ENCODE measurements at places on chromosomes 4 and X. TPM values are rescaled to one million over a fixed set of nuclear protein-coding genes. Genes with fewer than 3 reads are reported as not detected.

DNA sequence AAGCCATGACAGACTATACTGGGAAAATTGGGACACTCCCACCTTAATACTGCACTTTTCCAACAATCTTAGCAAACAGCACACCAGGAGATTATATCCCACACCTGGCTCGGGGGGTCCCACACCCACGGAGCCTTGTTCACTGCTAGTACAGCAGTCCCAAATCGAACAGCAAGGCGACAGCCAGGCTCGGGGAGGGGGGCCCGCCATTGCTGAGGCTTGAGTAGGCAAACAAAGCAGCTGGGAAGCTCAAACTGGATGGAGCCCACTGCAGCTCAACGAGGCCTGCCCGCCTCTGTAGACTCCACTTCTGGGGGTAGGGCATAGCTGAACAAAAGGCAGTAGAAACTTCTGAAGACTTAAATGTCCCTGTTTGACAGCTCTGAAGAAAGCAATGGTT is 118.3 kb downstream of the MAGEB5 start:
- DNase-seq = no peak

- DNase-seq = peak; percentile 82
Measured at GRCh38 chrX:153947009-153947769, 2.7 kb upstream of the RENBP start.

GRCh38 chr4:153318696-153319320 is 25.7 kb upstream of the MND1 start:
- peak; percentile 31 for DNase-seq

- no peak for DNase-seq
Measured at GRCh38 chrX:154022108-154022507, 2.4 kb upstream of the IRAK1 start.

DNA sequence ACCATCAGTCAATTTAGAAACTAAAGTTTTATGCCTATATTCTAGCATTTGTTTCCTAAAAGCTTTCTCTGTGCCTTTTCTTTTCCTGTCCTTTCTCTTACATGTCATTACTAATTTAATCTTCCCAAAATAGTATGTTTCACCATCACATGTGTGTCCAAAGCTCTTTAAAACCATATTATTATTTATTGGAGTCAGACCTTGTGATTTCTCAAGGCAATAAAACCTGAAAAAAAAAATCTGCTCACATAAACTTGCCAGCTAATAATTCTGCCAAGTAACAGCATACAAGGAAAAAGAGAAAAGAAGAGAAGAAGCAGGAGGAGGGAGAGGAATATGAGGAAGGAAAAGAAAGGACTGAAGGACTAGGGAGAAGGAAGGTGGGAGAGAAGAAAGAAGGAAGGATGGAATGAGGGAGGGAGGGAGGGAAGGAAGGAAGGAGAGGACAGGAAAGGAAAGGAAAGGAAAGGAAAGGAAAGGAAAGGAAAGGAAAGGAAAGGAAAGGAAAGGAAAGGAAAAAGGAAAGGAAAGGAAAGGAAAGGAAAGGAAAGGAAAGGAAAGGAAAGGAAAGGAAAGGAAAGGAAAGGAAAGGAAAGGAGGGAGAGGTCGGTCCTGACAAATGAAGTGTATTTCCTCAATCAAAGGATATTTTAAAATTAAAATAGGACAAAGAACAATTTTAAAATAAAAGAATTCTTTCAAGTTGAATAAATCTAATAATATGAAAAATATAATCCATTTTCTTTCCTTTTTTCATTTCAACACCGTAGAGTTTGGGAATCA is 57.4 kb downstream of the ANTXR2 start:
- DNase-seq = no peak

- no peak for DNase-seq
Measured at GRCh38 chr4:125641611-125642010, 326.9 kb downstream of the FAT4 start.

- DNase-seq = no peak
Measured at GRCh38 chr4:165368114-165368513, 10.7 kb upstream of the CPE start.

- DNase-seq = no peak
Measured at GRCh38 chr4:102610007-102610406, 108.8 kb downstream of the NFKB1 start.

DNA sequence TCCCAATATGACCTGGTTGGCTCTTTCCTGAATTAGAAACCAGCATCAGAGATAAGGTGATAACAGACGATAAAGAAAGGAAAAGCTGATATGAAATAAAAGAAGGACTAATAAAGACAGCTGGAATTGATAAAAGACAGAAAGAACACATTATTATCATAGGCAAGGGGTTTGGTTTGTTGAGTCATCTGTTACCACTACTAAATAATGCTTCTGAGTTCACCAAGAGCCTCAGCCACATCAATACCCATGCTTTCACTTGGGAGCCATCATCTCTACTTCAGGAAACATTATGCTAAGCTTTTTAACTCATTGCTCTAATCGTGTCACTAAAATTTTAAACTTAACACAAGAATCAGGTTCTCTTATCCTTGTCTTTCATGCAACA is 27.6 kb downstream of the ANXA5 start:
- no peak for DNase-seq

DNA sequence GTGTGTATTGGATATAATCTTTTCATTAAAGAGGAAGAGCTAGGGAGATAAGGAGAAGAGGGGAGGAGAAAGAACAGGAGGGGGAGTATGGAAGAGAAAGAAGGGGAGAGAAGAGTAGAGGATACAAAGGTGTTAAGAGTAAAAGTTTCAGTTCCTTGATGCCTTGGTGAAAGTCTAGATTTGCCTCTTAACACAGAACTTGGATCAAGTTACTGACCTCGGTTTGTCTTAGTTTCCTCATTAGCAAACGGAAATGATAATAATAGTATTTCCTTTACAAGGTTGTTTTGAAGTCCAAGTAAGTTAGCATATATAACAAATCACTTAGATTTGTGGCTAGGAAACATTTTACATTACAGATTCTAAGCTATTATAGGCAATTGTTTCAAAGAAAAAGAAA is 287.1 kb downstream of the PPARGC1A start:
- DNase-seq = no peak

GRCh38 chr4:53067125-53067802 is 205.1 kb downstream of the RASL11B start:
- DNase-seq = no peak

DNA sequence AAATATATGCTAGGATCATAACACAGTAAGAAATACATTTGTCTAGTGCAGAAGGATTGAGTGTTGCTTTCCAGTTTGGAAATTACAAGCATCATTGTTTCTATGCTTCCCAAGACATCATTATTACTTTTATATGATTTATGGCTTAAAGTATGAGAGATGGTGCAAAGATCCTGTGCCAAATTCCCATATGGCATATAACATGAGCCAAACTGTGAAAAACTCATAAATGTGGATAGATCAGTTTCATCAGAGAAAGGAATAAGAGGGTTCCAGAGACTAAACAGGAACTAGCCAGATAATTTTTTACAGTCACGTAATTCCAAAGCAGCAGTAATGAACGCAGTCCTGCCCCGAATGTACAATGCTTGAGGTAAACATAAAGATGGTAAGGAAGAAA is 126.3 kb downstream of the PRDM5 start:
- no peak for DNase-seq

GRCh38 chrX:133786382-133786781 is 199.0 kb downstream of the GPC3 start:
- no peak for DNase-seq

GRCh38 chr4:121726642-121727268 is 30.0 kb upstream of the ANXA5 start:
- DNase-seq = no peak

DNA sequence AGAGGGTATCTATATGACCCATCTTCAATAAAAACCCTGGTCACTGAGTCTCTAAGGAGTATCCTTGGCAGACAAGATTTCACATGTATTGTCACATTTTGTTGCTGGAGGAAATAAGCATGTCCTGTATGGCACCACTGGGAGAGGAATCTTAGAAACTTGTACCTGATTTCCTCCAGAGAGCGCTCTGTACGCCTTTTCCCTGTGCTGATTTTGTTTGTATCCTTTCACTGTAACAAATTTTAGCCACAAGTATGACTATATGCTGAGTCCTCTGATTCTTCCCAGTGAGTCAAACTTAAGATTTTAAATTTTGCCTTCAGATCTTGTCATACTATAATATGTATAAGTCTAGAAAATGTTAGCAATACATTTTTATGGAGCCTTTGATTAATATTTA is 102.8 kb downstream of the ITIH6 start:
- DNase-seq = no peak

DNA sequence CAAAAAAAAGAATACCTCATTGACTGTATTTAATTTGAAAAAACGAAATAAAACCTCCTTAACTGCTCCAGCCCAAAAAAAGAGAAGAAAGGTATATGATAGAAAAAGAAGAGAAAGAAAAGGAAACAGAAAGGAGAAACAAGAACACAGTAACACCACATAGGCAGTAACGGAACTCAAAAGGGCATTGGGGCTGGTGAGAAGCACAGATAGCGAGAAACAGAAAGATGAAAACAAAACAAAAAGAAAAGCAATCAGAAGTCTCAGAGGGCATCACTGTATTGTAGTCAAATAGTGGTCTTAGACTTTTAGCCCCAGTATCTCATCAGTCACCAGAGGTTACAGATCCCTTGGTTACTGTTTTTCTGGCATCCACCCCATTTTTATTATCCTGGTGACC is 88.6 kb downstream of the NFKB1 start:
- DNase-seq = no peak

GRCh38 chr4:136800248-136800647 is 732.0 kb downstream of the PCDH18 start:
- DNase-seq = no peak

DNA sequence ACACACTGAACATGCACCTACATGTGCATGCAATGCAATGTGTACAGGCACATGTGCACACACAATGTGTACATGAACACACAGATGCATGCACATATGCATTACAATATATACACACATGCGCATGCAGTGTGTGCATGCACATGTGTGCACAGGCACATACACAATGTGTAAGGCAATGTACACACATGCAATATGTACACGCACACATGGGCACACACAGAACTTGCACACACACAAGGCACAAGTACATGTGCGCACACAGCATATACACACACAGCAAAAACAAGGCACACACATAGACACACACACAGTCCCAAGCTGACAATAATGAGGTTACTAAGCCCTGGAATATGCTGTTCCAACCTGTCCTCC is 76.3 kb downstream of the EVC2 start:
- DNase-seq = no peak

DNA sequence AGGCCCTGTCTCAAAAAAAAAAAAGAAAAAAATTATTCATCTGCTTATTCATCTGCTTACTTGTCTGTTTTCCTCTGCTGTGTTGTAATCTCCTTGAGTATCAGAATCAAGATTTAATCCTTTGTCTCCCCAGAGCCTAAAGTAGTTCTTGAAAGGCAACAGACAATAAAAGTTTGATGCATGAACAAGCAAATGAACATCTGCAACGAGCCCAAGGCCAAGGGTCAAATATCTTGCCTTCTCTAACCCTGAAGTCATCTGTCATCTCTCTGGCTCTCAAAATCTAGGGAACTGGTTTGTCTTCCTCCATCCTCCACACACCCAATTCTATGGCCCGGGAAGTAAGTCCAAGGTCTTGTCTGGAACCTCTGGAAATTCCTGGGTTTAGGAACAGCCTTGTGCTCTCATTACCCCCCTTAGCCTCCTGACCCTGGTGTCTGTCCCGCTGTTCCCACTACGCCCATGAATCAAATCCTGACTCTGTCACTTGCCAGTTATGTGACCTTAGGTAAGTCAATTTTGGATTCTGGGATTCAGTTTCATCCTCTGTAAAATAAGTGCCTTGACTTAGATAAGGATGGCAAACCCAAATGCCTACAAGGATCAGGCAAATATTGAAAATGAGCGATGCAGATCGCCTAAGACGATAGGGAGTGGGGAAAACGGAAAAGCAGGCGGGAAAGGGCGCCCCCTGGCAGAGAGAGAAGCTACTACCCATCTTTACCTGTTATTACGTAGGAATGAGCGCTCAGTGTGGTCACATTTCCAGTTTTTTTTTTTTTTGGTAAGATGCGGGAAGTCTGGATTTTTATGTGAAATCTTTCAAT is 102.7 kb upstream of the DHX15 start:
- DNase-seq = peak; percentile 66

The SPANXN3 gene
- not detected for total RNA-seq

The HTR2C gene
- total RNA-seq = not detected

The CDX4 gene
- total RNA-seq = not detected

The SYN1 gene
- 1.5 TPM for total RNA-seq

The MAGEE1 gene
- total RNA-seq = 0.29 TPM

The UTP14A gene
- 15.4 TPM for total RNA-seq

The PDE5A gene
- total RNA-seq = 10.7 TPM

The CXCL3 gene
- total RNA-seq = not detected

The SLC26A1 gene
- total RNA-seq = not detected

The UBE2D3 gene
- total RNA-seq = 398 TPM

The TSPAN7 gene
- total RNA-seq = 26.1 TPM

The C4orf51 gene
- not detected for total RNA-seq

All from stomach (tissue), 19 donors.